Kidney epithelial cell (primary cell): ENCODE measurements at places on chromosomes 11 and 22. TPM values are rescaled to one million over a fixed set of nuclear protein-coding genes. Genes with fewer than 3 reads are reported as not detected.

DNA sequence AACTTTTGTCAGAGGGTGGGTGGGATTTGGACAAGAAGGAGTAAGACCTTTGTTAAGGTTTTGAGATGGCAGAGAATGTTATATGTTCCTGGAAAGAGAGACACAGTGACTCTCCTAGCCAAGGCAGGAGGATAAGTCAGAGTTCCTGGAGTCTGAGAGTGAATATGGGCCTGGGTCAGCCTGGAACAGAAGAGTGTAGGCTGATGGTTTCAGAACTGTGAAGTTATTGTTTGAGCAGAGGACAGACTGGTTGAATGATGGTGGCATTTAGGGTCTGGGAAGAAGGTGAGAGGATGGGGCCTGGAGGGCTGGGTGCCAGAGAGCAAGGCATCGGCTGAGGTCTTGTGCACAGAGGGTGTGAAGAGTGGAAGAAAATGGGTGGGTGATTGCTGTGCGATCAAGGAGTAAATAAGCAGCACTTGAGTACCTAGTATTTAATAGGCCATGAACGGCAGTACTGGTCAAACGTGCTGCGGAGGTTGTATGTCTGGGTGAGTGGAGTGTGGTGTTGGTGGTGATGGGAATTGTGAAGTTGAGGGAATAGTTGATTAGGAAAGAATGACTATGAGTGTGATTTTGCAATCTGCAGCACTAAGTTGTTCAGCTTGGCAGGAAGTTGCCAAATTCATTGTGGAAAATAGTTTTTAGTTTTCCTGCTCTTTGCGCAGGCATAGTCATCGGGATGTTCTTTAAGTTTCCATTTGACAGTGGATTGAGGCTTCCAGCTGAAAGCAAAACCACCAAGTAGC lies 1.8 kb downstream of the PANX1 start:
- DNase-seq: no peak

The C11orf87 gene
- total RNA-seq: not detected in 2 replicates

DNA sequence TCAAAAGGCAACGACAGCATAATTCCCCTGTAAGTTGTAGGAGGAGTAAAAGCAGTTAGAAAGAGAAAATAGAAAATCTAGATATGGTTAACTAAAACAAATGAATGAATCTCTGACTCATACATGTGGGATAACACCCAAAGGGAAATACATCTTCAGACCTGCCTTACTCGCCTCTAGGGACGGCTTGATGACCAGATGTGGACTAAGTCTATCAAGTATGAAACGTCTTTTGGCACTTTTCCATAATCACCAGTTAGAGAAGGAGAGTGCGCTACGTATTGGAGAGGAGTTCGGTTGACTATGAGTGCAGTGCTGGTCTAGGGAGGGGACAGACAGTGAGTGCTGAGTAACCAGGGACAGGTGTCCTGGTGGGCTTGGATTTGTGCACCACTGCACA lies 459.9 kb downstream of the OPCML start:
- DNase-seq: no peak

DNA sequence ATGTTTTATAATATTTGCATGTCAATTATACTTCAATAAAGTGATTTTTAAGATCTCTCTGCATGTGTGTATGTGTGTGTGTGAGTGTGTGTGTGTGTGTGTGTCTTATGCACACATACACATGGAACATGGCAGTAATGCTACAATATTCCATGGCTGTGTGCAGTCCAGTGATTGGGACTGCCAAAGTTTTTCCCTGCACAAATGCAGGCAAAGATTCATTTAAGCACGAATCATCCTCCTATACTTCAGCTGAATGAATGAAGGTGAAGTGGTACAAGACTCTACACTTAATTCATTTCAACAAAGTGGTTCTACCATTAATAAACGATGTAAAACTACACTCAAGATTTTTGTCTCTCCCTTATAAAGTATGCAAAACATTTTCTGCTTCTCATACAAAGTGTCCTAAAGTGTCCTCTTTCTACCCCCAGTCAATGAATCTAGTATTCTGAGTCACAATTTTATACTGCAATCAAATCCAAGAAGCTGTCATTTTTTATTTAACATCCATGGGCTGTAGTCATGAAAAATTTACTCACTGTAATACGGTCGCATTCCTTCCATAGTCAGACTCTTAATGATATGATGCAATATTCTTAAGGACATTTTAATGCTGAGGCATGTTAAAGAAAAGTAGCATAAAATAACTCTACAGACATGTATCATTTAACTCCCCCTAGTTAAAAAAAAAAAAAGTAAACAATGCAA lies 132.4 kb downstream of the TTC28 start:
- no peak for DNase-seq

The MRGPRX3 gene
- total RNA-seq: not detected in 2 replicates

- no peak for DNase-seq
Observed at GRCh38 chr11:2525941-2526807, 81.4 kb downstream of the KCNQ1 start.

The LAYN gene
- total RNA-seq: 28.7 and 29.1 TPM in 2 replicates

The NPAS4 gene
- total RNA-seq: not detected in 2 replicates

GRCh38 chr22:42673898-42674401 lies 24.8 kb upstream of the CYB5R3 start:
- no peak for DNase-seq

The KDM4E gene
- not detected in 2 replicates for total RNA-seq

The MS4A3 gene
- not detected in 2 replicates for total RNA-seq

DNA sequence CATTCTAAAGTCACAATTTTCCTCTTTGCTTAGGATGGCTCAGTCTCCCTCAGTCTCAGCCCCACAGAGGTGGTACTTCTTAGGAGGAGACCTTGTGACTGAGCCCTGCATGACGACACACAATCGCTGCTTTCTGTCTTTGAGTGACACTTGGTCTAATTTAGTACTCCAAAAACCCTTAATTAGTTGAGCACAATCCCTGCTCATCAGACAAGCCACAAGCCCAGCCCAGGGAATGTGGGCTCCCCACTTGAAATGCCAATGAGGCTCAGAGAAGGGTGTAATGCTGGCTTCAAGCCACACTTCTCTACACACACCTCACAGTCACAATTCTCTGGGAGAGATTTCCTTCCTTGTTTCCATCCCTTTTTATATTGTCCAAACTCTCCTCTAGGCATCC lies 101.8 kb downstream of the FEZ1 start:
- no peak for DNase-seq

DNA sequence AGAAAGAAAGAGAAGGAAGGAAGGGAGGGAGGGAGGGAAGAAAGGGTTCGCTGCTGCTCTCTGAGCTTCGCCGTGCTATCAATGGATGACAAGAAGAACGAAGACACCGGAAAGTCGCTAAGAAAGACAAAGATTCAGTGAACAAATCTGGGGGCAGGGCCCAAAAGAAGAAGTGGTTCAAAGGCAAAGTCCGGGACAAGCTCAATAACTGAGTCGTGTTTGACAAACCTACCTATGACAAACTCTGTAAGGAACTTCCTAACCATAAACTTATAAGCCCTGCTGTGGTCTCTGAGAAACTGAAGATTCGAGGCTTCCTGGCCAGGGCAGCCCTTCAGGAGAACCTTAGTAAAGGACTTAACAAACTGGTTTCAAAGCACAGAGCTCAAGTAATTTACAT lies 2.9 kb upstream of the TTLL1 start:
- no peak for DNase-seq

DNA sequence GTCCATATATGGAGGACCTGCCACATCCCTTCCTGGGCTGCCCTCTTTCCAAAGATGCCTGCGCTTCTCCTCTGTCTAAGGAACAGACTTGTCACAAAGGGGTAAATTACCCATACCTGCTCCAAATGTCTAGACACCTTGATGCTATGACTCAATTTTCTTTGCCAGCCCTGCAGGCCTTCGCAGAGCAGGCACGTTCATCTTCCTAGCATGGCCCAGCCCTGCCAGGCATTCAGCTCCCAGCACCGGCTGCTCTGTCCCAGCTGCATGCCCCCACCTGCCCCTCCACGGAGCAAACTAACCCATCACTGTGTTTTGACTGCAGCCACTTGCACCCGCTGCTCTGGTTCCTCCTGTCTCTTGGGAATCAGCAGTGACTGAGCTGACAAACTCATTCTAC lies 526.1 kb downstream of the MIAT start:
- no peak for DNase-seq

The NRIP3 gene
- 20.5 and 24.0 TPM in 2 replicates for total RNA-seq

The TMPRSS6 gene
- not detected in 2 replicates for total RNA-seq

DNA sequence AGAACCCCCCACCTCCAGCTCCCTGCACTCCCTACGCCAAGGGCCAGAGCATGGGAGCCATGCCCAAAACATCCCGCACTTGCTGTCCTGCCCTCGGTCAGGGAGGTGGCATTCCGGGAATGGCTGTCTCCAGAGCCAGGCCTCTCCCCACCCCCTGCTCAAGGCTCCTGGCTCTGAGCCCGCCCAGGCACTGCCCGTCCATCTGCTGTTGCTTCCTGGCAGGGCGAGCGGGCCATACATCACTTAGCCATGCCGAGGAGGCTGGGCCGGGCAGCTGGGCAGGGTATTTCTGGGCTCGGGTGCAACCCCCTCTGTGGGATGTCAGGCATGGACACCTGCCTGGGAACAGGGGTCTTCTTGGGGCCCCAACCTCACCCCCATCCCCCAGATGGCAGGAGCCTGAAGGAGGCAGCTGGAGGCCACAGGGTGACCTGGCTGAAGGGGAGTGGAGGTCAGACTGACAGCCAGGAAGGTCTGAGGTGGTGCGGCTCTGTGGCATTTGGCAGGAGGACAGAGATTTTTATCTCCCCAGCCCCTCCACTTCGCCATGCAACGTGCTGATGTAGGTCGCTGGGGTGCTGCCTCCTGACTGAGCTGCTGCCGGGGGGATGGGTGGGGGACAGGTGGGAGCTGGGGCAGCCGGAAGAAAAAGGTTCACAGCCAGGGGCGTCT lies 8.7 kb upstream of the CABP7 start:
- no peak for DNase-seq

The OR52N4 gene
- total RNA-seq: not detected in 2 replicates

DNA sequence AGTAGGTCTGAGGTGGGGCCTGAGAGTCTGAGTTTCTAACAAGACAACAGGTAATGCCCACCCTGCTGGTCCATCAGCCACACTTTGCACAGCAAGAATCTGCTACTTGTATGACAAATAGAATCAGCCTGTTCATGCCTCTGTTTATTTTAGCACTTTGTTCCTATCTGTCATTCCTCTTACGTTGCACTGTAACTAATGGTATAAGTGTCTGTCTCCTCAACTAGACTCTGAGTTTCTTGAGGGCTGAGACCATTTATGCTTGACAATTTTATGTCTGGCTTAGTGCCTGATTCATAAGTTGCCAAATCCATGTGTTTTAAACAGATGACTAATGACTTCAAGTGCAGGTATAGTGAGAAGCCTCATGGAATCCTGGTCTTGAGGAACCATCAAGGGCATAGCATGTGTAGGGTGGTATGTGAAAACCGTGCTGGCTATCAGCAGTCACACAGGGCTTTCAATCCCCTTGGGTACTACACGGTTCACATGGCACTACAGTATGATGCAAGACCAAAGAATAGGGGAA lies 209.7 kb downstream of the C11orf91 start:
- no peak for DNase-seq

- peak; percentile 43 for DNase-seq
Observed at GRCh38 chr22:35995772-35996171, 32.9 kb downstream of the RBFOX2 start.

- DNase-seq: no peak
Observed at GRCh38 chr11:84130646-84131427, 844.7 kb upstream of the CCDC90B start.

DNA sequence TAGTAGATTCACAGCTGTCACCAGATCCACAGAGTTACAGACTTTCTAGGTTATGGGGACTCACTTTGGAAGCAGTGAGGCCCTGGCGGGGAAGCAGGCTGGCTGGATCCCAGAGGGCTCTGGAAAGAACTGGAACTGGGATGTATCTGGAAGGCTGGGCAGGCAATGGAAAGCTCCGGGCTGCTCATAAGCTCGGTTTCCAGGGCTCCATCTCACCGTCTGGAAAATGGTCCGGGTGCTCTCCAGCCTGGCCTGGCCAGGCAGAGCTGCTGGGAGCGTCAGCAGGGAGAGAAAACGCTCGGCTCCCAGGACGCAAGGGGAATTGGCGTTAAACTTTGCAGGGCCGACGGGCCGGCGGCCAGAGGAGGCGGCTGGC lies 335 bp upstream of the SEZ6L start:
- no peak for DNase-seq

DNA sequence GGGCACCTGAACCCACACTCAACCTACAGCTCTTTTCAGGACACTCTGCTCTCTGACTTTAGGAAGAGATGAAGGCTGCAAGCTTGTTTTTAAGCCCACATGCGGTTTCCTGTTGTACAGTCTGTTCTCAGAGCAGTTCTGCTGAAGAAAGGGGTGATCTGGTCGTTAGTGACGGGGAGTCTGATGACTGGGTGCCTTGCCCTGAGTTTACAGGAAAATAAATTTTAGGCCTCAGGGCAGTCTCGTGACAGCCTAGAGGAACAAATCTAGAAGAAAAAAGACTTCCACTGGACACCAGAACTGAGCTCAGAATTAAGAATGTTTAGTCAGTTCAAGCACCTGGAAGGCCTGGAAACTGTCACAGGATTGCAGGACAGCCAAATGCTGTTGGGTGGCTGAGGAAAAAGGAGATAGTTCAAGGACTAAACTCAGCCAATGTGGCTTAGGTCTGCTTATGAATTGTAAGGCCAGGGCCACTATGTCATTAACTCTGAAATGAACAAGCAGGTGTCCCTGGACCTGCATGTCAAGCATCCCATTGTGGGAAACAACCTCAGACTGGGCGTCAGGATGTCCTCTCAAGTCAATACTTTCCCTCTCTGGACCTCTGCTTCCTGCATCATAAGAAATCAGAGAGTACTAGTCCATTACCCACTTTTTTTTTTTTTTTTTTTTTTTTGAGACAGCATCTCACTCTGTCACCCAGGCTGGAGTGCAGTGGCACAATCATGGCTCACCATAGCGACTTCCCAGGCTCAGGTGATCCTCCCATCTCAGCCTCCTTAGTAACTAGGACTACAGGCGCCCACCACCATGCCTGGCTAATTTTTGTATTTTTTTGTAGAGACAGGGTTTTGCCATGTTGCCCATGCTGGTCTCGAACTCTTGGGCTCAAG lies 5.7 kb downstream of the PIK3IP1 start:
- DNase-seq: no peak

GRCh38 chr11:9852465-9852864 lies 188.6 kb downstream of the SWAP70 start:
- no peak for DNase-seq

The MPZL2 gene
- total RNA-seq: 12.1 and 13.1 TPM in 2 replicates

DNA sequence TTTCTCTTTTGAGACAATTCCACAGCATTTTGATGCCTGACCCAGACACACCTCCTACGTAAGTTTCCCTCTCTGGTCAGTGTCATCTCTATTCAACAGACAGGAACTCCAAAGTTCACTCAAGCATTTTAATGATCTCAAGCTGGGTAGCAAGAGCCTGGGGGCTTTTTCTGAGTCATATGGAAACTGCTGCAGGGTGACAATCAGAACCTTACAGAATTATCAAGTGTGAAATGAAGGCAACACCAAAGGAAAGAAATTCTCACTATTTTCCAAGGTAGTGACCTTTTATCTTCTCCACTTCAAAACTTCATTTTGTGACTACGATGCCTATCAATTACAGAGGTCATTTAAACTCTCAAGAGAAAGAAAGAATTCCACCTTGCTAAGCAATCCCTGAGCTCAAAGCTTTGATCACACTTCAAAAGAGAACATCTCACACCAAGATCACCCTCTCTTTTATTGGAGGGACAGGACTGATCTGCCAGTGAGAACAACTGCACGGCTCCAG lies 229.0 kb upstream of the ZC3H12C start:
- peak; percentile 35 for DNase-seq
